Stimulated activated naive CD8-positive, alpha-beta T cell treated with anti-CD3 and anti-CD28 coated beads, Interleukin-15, Interleukin-2, amounts not matched to agents 100 U/mL and 50 U/mL, for 24 hours (primary cell): ENCODE measurements at places on chromosomes 7 and 10.

GRCh38 chr10:55897490-55897921, 463.6 kb downstream of the ZWINT start:
- no peak for DNase-seq

DNA sequence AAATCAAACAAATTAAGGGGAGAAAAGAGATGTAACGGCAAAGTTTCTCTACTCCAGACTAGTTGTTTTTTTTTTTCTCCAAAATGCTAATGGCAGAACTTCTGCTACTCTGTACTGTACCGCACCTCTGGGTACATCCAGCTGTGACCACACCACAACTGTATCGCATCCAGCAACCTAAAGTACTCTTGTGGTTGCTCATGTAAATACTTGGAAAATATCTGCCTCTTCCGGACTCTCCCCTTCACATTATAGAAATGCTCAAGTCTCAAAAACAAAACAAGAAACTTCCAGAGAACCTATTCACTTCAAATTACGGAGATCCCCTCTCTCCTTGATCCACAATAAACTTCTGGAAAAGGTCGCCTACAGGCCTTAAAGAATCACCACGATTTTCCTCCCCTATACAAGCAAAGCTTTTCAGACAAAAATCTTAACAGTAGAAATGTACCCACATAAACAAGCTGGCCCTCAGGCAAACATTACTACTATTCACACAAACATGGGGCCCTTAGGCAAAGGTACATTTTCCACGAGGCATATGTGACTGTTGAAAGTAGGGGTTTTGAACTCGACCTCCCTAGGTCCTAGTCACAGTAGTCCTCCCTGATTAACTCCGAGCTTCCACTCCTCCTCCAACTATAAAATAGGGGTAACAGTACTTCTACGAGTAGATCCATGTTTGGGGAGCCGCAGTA, 222.9 kb upstream of the MKLN1 start:
- DNase-seq = no peak

GRCh38 chr7:2612445-2613097, 19.2 kb upstream of the TTYH3 start:
- no peak for DNase-seq

DNA sequence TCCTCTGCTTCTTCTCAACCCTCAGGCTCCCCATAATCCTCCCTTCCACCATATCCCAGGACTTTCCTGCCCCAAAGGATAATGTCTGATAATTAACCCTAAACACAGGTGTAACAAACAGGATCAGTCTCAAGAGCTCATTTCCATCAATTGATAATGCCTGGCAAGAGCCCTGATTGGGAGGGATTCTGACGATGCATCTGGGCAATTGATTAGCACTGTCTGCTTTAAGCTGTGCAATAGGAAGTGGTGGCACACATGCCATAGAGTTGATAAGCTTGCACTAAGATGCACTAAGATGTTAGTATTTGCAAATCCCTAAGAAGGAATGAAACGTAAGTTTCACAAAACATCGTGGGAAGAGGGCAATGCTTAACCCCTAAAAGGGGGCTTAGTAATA, 27.4 kb upstream of the EGR2 start:
- no peak for DNase-seq

- DNase-seq = peak; percentile 80
These were observed at the start of gene AP3M1 for GRCh38 chr10:74150204-74150989. AP3M1 (minus strand) TSS chr10:74150828; CDS start chr10:74138379, 12,449 bp downstream.

DNA sequence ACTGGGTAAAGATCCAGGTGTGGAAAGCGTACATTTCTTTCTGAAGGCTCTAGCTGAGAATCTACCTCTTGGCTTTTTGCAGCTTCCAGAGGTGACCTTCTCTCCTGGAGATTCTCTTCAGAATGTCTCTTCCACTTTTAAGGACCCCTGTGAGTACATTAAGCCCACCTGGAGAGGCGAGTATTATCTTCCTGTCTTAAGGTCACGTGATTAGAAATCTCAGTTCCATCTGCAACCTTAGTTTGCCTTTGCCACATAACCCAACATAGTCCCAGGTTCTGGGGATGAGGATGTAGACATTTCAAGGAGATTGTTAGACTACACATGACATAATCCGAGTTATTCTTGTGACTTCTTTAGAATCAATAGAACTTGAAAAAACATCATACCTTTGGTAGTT, 665.5 kb upstream of the POM121L12 start:
- DNase-seq = no peak

GRCh38 chr7:79421751-79422150, 31.7 kb downstream of the MAGI2 start:
- no peak for DNase-seq

- DNase-seq = no peak
These were observed 28.6 kb downstream of the MACC1 start for GRCh38 chr7:20188567-20188966.

DNA sequence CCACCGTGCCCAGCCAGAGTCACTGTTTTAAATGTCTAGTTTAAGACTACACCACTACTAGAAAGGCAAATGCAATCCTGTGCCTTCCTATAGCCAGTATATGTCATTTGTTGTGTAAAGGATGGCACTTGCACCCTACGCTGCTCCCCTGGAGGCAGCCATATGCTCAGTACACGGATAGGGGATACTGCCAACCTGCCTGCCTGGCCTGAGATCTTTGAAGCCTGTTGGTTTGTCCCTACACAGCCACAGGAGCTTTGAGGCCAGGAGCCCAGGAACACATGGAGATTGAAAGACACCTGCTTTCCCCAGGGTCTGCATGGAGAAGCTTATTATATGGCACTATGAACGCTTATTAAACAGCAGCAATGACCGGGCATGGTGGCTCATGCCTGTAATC, 2.3 kb upstream of the SCRN1 start:
- DNase-seq = no peak

DNA sequence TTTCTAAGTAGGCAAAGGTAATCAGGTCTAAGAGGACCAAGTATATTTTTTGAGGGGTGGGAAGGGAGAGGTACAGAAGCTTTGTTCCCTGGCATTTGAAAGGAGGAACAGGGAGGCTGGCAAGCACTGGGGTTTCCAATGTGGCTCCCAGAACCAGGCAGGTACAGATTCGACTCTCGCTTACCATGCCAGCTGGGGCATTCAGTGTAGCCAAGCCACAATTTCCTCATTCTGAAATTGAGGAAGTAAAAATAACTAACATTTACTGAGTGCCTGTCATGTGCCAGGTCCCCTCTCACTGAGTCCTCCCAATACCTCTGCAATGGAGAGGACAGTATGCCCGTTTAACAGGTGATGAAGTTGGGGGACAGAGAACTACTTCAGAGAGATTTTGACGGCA, 45.9 kb upstream of the BET1 start:
- DNase-seq = peak; percentile 9

DNA sequence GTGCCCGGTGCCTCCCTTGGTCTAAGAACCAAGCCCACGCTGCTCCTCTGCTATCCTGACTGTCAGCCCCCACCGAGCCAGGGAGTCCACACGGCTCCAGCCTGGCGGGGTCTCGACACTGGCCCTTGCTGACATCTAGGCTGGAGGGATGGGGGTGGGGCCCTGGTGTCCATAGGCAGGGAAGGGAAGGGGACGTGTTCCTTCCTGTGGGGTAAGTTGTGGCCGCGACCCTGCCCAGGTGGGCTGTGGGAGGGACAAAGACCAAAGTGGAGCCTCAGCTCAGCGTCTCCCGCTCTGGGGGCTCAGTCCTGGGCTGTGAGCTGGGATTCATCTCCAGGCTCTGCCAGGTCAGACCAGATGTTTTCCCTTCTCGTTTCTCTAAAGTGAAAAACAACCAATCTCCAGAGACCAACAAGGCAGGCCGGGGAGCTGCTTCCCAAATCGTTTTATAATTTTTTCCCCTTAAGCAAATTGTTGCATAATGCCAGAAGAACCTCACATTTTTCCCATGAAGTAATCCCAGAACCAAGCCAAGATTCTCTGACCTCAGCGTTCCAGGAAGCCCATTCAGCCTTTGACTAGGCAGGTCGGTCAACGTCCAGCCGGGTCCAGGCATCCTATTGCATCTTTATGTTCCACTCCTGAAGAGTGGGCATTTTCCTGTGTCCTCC, 101.2 kb downstream of the RGS10 start:
- DNase-seq = no peak

DNA sequence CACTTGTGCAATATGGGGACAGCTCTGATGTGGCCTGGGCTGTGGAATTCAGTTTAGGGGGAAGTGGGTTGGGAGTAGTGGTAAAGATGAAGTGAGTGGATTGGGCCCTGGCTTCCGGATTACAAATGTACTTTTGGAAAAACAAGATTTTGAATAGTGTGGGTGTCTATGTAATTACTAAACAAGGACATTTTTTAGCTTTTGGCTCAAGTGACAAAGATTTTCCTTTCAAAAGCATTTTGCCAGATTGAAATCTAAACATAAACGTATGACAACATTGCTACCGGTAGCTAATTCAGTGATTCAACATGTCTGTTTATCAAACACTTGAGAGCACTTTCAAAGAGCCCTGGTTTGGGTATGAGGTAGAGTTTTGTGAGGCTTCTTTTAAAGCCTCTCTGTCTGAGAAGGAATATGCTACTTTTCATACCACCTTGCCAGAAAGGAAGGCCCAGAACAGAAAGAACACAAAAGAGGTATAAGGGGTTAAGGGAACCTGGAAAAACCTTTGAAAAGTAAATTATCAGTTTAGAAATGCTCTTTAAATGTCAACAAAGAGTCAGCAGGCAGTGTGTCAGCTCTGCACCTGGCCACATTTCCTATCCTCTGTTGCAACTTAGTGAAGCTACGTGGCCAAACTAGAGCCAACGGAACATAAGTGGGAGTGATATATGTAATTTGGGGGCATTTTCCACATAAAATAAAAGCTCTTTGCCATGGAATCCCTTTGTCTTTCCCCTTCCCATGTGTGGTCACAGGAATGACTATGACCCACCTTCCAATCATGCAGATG, 516.1 kb downstream of the NRG3 start:
- DNase-seq = no peak

DNA sequence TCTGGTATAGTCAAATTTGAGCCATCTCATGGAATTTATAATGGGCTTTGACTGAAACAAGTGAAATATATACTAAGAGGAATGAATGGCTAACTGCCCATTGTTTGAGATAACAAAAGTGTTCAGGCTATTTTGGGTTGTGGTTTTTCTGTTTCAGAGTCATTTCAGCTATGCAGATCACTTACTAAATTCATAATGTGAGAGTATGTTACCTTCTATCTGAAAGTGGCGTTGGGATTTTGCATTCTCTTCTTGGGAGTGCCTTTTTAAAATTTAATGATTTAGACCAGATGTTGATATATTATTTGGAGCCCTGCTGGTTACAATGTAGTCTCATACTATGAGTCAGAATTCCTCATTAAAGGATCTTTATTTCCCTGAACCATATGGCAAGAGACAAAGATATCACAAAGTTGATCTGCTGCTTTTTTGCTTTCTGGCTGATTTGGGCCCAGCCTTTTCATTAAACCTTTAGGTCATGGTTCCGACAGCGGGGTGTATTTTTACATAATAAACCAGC, 10.4 kb downstream of the VCL start:
- no peak for DNase-seq

DNA sequence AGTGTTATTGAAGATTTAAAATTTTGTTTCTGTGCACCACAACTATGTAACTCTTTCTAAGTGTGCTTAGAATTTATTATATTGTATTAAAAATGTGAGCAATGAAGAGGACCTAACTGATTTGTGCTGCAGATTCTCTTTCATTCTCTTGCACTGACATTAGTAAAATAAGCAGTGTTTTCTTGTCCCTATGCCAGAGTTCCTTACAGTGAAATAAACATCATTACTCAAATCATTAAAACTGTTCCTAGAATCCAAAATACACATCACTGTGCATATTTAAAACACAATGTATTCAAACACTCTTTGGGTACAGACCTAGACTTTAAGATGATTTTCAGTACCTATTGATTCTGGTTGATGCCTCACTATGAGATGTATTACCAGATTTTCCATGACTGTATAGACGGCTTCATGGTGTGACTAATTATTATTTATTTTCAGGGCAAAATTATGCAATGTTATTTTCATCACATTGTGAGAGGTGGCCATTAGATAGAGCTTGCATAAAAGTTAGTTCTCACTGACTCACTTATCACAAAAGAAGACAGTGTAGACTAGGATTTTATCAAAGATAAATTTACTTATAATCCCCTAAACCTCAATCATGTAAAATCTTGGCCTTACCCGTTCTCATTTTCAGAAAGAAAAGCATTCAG, 93.4 kb downstream of the PTPRZ1 start:
- DNase-seq = no peak
